ENCODE measurements at places on chromosomes 2 and 18.

DNA sequence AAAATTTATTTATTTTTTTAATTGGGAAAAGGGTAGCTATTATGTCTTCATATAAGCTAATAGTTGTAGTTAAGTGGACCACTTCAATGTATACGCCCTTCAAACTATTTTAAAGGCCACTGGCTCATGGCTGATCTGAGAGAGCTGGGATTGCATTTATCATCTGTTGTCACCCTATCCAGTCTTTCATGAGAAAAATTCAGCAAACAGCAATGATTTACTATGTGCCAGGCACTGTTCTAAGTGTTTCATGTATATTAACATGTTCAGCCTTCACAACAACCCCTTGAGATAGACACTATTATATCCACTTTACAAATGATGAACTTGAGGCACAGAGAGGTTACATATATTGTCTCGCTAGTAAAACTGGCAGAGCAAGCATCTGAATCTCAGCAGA is 66.1 kb upstream of the ZNF397 start:
- DNase-seq, result no peak

DNA sequence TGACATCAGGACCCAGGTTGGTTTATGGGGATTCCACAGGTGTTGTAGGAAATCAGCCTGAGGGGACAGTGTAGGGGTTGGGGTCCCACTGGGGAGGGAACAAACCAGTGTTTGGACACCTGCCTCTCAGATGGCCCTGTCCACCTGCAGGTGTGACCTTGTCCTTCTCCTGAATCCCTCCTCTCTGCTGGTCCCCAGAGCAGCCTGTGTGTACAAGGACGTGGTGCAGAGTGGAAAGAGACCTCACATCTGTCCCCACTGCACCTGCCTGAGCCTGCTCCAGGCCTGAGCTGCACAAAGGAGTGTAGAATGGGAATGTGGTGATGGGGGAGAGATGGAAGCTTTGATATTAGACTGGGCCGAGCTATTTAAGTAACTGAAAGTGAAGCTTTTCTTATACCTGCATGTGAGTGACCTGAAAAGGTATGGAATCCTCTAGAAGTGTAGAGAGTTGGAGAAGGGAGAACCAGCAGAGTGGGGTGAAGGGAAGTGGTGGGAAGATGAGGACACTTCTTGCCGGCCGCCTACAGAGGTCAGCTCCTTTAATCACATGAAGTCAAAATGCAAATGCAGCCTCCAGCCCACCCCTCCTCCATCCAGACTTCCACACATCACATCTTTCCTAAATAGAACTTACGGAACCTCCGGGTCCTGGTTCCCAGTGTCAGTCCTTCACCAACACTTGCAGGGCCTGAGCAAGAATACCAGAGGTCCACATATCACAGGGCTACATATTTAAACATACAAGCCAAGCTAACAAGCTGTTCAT is 89.3 kb upstream of the SMAD2 start:
- no peak for DNase-seq

DNA sequence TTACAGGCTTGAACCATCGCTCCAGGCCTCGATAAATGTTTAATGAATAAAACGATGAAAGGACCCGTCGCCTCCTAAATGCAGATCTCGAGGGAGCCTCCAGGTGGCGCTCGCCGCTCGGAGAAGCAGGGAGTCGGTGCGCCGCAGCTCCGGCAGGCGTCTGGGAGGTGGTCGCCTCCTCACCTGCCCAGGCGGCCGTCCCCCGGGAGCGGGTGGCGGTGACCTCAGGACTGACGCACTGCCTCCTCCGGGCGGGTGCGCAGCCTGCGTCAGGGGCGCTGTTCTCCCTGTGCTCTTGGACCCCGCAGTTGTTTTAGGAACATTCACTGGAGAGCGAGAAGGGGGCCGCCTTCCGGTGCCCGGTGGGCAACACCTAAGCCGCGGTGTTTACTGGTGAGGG is 38.6 kb upstream of the POLE4 start:
- DNase-seq, result peak; percentile 62

DNA sequence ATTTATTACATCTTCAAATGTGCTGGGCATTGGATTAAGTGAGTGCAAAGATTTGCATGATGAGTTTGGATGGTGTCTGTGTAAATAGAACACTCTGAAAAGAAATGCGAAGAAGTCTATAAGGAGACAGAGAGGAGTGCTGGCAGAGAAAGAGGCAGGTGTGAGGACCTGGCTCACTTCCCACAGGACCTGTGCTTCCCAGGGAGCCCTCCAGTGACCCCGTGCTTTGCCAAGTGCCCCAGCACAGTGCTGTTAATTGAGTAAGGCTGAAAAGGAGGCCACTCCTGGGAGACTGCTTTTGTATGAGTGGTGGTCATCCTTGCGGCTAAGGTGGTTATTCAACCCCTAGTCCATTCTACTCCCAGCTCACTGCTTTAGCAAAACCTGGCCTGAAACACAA is 230.8 kb downstream of the OSR1 start:
- DNase-seq, result no peak

GRCh38 chr2:198703281-198703680 is 754.5 kb downstream of the SATB2 start:
- no peak for DNase-seq

GRCh38 chr2:136246086-136246669 is 128.2 kb upstream of the CXCR4 start:
- DNase-seq, result no peak

GRCh38 chr2:28150236-28150915 is 242.3 kb upstream of the FOSL2 start:
- DNase-seq, result no peak

GRCh38 chr18:24080861-24081260 is 58.0 kb upstream of the CABYR start:
- DNase-seq, result no peak

DNA sequence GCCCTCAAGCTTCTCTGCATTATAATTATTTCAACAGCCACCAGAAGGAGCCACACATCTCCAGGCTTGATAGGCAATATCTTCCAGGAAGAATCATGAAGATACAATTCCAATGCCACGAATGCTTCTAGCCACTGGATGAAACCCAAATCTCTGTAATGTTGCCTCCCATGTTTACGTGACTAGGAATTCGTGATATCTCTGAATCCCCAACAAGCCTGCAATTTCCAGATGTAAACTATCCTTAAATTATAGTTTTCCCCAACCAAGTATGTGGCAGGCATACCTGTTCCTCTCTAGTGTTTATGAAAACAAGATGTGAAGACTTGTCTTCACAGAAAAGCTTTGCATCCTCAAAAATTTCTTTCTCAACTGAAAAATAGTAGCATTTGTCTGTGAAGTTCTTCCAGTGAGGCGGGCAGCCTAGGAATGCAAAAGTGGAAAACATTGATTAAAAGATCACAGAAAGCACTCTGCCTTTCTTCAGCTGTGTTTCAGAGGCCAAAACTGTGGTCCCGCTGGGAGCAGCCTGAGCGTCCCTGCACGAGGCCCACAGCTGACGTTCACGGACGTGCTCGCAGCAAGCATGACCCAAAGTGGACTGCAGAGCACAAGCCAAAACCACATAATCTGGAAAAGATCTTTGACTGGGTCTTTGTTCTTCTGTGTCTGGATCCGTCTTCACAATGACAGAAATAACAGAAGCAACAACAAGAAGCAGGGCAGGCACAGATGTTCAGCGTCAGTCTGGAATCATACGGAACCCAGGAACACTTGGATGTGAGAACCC is 65.1 kb upstream of the THOC1 start:
- DNase-seq, result no peak

DNA sequence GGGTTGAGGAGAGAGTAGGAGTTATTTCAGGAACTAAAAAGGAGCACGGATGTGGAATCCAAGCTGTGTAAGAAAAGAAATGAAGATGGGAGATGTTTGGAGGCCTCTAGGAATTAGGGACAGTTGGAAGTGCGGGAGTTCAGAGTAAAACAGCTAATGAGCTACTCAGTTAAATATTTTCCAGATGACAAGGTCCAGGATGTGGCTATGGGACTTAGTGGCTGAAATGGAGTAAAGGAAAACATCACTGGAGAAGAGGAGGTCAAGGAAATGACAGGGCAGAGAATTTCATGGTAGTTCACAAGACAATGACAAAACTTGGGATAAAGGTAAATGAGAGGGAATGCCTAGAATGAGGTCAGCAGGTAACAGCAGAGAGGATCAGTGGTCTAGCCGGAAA is 13.0 kb downstream of the GPR155 start:
- no peak for DNase-seq
